Substantia nigra (tissue), 51 donors: ENCODE measurements at places on chromosomes 13 and 19.

- no peak for DNase-seq
Measured at GRCh38 chr19:2805261-2805900, 14.3 kb upstream of the ZNF554 start.

DNA sequence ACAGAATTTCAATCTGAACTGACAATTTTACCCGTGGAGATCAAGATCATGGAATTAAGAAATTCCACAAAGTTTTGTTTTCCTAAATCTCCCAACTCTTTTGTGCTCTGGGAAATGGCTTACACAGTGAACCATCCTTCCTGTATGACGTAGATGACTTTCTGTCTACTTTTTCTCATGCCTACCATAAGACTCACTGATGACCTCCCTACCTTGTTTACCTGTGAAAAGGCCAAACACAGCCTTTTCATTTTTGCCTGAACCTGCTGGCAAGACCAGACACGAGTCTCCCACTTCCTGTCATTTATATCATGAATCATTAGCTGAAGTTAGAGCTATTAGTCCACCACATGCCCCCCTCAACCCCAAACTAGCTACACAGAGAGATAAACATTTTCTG is 4.6 kb upstream of the KBTBD6 start:
- no peak for DNase-seq

- DNase-seq: no peak
Measured at GRCh38 chr19:47511128-47511517, 3.7 kb downstream of the NAPA start.

- no peak for DNase-seq
Measured at GRCh38 chr19:45090034-45090433, 2.9 kb upstream of the PPP1R37 start.

DNA sequence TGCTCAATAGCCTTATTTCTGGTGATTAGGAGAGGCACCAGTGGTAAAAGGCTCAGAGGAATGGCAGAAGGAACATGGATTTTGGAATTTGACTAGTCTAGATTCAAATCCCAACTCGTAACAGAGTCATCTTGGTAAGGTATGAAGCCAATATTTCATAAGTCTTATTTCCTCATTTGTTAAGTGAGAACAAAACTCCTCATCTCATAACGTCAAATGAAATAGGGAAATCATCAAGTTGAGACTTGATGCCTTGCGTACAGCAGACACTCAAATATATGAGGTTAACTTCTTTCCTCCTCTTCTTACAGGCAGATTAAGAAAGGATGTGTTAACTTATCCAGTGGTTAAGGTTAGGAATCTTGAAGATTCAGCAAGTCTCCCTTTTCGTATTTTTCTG is 189.2 kb downstream of the DLEU7 start:
- no peak for DNase-seq

DNA sequence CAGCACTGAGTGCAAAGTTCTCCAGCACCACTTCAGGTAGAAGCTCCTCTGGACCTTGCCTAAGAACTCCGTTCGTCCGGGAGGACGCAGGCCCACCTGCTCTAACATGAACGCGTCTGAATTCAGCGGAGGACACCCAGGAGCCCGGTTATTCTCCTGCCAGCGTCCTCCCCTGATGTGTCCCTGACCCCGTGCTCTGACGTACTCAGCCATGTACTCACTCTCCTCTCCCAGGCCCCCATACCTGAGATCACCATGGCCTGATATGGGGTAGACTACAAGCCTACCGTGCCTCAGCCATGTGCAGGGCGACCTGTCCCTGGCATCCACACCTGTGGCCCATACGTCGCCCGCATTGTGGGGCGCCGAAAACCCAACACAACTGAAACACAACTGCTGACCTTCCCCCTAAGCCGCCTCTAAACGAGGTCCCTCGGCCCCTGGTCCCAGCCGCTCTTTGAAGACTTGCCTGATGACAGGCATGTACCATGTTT is 744 bp upstream of the ZNF584 start:
- DNase-seq: no peak

DNA sequence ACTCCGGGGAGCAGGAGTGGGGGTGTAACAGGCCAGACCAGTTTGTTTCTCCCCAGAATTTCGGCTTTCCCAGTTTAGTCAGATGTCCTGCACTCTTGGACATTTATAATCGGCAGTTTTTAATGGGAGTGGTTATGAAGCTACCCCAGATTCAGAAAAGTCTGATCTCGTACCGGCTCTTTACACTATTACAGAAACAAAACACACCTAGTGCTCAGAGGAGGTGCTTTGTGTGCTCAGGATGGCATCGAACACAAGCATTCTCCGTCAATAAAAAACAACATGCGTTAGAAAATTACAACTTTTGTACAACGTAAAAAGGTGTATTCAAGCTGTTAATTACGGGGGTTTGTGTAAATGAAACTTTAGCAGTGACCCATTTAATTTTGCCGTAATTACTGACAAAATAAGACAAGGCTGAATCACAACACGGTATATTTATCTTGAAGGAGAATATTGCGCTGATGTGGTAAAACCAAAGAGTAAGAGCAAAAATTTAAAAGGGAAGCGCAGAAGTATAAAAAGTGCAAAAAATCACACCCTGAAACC is 6.6 kb upstream of the SOX1 start:
- no peak for DNase-seq

GRCh38 chr19:7562646-7563393 is 27.3 kb downstream of the PNPLA6 start:
- no peak for DNase-seq

DNA sequence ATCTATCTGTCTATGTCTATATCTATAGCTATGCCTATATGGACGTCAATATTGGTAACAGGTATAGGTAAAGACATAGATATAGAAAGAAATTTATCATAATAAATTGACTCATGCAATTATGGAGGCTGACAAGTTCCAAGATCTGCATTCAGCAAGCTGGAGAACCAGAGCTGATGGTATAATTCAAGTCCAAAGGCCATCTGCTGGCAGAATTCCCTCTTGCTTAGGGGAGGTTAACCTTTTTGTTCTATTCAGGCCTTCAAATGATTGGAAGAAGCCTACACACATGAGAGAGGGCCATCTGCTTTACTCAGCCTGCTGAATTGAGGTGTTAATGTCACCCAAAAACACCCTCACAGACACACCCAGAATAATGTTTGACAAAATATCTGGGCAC is 10.8 kb downstream of the RASL11A start:
- no peak for DNase-seq

DNA sequence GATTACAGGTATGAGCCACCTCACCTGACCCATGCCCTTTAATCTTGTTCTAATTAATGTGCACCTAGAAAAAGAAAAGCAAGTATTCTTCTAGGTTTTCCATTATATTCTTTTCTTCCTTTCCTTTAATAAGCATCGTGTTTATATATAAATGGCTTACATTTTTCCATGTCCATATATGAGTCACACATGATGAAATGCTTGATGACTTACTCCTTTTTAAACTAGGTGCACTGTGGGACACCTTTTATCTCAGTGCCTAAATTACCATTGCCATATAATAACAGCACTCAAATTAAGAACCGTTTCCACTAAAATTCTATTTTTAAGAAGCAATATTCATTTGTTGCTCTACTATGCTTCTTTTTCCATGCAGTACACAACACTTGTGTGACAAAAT is 363.3 kb downstream of the LIG4 start:
- no peak for DNase-seq

DNA sequence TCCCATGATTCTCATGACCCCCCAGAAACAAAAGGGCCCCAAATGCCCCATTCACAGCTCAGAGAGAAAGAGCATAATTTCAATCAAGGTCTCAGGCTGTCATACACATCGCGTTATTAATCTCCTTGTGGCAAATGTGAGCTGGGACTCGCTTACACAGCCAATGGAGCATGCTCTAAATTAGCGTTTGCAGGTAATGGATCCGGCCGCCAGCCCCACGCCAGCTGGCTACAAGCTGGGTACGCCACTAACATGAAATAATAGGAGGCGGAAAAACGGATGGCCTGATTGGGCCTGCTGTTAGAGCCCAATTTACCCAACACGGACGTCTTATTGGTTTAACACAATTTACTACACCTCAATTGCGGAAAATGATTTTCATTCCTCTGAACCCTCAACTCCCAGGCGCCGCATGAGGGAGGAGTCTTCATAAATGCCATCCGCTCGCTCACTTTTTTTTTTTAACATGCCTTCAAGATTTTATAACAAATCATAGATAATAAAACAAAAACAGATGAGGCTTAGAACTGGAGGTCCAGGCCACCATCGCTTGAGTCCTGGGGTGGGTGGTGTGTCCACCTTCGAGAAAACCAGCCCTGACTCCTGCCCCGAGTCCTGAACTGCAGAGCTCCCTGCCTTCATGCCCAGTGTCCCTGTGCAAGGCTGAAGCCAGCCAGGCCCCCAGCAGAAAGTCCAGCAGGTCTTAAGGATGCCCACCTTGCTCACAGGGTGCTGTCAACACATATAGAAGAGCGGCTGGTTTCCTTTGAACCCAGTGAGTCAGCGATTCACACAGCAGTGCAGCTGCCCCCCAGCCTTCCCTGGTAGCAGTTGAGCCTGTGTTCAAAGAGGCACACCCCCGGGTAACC is 62.1 kb downstream of the PEPD start:
- DNase-seq: no peak

- DNase-seq: no peak
Measured at GRCh38 chr13:45196622-45197021, 4.2 kb downstream of the KCTD4 start.

DNA sequence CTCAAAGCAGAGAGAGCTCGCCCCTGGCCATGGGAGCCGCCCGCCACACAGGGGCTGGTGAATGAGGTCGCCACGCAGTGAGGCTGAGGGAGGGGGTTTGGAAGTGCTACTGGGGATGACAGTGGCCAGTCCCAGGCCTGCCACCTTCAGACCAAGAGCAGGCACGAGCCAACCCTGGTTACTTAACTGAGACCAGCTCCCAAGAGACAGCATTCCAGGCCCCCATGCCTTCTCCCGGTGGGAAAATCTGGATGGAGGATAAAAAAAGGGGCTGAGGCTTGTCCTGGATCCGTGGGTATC is 43.3 kb downstream of the RAB20 start:
- no peak for DNase-seq

DNA sequence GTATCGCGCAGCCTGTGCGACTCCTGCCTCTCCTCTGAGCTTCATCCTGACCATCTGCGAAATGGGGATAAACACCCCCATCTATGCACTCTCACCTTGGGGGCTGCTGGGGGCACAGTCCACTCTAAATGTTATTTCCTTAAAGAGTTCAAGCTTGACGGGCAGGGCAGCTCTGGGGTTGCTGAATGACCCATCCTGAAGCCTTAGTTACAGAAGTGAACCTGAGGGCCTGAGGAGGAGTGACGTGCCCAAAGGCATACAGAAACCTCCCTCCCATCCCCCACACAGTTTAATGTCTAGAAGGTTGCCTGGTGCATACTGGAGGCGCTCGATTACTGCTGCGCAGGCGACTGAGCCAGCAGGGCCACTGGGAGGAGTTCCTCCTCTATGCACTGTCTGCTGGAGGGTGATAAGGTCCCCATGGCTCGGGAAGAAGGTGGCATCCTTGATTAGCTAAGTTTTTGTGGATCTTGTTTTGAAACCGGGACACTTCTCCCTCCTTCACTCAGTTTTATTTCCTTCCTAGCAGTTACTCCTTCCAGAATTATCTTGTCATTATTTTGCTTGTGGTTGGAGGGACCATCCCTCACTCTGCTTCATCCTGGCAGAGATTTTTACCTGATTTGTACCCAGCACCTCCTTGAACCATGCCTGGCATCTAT is 572 bp upstream of the FKBP8 start:
- DNase-seq: no peak

GRCh38 chr19:10142701-10143375 is 23.1 kb upstream of the EIF3G start:
- DNase-seq: no peak
